ENCODE measurements at places on chromosomes 2 and 18. TPM values are rescaled to one million over a fixed set of nuclear protein-coding genes. Genes with fewer than 3 reads are reported as not detected.

Gene BUB1
- total RNA-seq, result 77.1 TPM

Gene MARCHF7
- 68.7 TPM for total RNA-seq

Gene DCDC2C
- total RNA-seq, result not detected

Gene KHK
- 7.8 TPM for total RNA-seq

Gene LRP2
- 0.15 TPM for total RNA-seq

DNA sequence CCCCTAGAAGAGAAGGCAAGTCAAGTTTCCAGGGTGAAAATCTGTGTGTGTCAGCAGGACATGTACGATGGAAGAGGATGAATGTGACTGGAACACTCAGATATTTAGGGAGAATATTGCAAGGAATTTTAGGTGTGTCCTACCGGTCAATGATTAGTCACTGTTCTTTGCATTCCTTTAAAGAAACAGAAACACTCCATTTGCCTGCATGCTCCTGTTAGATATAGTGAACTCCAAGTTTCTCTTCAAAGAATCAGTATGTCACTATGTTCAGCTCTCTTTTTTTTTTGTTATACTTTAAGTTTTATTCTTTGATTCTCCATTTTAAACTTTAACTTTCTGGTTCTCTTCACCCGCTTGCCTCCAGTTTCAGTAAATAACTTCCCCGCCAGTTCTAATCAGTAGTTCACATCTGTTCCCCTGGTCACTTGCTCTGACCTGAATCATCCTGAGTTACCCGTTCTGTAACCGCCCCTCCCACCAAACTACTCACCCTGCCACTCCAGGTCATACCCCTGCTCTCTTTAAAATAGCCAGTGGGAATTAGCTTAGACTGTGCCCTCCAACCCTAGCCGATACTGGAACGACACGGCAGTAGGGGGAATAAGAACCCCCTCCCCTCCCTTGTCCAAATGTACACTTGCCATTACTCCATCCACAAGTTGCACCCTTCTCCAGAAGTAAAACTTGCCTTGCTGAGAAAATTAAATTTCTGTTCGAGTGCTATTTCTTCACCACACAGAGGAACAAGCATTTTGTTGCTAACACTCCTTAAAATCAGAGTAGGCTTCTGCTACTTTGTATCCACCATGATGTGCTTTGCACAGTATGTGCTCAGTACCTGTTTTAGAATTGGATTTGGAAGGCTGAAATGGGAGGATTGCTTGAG lies 268.4 kb downstream of the METTL4 start:
- DNase-seq, result no peak

DNA sequence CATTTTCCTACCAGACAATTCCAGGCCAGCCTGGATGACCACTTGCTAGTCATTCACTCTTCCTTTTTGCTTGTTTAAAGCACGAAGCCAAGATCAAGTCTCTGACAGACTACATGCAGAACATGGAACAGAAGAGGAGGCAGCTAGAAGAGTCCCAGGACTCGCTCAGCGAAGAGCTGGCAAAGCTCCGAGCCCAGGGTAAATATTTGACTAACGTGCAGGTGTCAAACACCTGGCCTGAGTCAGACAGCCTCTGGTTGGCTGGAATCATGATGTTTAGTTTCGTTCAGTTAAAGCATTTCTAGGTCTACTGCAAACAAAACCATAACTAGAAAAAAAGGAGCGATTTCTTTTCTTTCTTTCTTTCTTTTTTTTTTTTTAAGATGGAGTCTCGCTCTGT lies 44.2 kb upstream of the LYPD6B start:
- DNase-seq, result no peak

DNA sequence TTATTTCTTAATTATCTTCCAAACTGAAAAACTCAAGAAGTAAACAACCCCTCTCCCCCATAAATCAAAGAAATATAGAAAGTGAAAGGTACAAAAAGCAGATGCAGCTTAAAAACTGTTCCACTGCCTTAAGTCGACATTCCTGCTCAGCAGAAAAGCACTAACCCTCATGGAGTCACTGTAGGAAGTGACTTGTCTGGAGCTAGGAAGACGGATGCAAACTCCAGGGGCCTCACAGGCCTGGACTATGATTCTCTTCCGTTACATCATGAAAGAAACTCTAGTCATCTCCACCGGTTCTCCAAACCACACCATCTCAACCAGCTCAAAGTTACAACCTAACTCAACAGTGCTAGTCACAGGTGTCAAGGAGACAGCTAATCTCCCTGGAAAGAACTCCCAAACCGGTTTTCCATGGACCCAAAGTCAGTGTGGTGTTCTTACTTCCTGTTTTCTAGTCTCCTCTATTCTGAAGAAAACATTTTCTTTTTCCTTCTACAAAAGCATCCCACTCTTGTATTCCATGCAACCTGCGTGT lies 128.4 kb downstream of the PIEZO2 start:
- DNase-seq, result no peak

- no peak for DNase-seq
These were observed 569 bp downstream of the TMX3 start for GRCh38 chr18:68714366-68714711.

DNA sequence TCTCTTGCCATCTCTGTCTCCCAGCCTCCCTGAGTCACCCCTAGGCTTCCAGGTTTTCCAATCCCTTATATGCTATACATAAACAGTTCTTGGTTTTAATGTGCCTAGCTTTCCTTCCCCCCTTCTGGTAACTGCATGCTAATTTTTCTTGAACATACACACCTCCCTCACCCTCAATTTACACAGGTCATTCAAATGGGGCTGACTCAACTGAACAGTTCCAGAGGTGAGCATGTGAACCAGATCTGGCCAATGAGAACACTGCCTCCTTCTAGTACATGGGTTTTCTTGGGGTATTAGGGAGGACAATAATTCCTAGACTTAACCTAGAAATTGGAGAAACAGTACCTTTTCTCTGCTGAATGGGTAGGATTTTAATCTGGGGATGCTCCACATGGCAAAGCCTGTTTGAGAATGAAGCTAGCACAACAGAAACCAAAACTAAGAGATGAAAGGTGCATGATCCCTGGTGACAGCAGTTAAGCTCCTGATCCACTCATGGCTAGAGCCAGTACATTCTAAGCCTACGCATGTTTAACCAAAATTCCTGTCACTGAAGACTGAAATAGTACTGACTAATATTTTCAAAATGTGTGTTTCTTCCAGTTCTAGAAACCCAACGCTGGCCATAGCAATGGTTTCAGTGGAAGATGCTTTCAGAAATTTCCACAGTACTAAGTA lies 11.8 kb downstream of the SLC25A12 start:
- DNase-seq, result no peak

DNA sequence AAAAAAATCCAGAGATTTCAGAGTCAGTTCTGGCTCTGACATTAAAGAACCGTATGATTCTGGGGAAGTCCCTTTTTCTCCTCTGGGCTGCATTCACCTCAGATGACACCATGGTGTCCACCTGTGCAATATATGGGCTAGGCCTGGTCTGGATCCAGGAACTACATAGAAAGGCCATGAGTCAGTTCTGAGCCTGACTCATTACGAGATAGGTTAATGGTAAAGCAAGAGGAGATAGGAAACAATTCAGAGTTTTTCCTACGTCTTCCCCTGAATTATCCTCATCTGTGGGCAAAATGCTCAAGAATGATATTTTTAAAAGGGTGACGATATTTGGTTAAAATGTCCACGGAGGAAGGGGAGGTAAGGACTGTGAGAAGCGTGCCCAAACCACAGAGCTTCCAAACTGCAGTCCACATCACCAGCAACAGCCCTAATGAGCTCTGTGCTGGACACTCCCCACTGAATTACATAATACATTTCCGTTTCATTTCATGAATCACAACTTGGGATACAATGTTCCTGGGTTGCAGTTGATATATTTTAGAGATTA lies 180.1 kb upstream of the OSR1 start:
- DNase-seq, result no peak

DNA sequence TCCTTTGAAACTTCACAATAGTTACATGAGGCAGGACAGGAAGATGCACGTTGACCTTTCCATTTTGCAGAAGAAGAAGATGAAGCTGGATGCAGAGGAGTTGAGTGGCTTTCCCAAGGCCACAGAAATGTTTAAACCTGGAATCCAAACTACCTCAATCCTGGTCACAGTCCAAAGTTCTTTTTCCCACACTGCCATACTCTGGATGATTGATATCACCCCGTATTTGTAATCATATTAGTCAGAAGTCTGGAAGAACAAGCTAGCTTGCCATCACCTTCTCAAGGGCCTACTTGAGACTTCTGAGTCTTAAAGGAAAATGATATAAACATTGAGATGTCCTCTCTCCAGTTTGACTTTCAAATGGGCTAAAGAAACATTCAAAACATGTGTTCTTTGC lies 190.1 kb downstream of the LNPK start:
- no peak for DNase-seq

DNA sequence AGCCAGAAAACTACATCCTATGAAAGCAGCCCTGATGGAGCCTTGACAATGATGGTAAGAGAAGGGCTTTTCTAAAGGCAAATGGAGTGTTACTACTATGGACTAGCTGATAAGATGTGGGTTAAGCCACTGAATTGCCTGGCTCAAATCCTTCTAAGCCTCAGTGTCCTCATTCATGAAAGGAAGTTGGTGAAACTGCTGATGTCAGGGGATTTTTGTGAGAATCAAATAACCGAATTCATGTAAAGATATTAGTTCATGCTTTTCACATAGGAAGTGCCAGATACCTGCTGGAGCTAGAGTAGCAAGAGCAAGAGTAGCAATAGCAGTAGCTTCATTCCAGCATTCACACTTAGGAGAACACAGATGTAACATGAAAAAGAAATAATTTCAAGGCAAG lies 417.0 kb downstream of the METTL4 start:
- no peak for DNase-seq

DNA sequence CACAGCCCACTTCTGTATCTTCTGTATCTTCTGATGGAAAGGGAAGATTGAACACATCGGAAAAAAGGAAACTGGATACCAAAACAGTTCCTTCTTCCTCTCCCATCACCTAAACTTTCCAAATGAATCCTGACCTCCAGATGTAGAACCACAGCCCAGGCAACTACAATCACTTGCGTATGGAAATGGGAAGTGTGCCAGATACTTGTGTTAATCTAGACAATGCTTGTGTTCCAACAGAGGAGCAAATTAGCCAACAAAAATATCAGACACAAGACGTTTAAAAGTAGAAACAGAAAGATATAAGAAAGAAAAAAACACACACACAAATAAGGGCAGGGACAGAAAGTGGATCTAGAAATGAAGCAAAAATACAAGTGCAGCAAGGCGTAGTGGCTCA lies 31.4 kb upstream of the DUSP2 start:
- no peak for DNase-seq

GRCh38 chr18:11154368-11154989 lies 5.1 kb upstream of the PIEZO2 start:
- peak; percentile 30 for DNase-seq

DNA sequence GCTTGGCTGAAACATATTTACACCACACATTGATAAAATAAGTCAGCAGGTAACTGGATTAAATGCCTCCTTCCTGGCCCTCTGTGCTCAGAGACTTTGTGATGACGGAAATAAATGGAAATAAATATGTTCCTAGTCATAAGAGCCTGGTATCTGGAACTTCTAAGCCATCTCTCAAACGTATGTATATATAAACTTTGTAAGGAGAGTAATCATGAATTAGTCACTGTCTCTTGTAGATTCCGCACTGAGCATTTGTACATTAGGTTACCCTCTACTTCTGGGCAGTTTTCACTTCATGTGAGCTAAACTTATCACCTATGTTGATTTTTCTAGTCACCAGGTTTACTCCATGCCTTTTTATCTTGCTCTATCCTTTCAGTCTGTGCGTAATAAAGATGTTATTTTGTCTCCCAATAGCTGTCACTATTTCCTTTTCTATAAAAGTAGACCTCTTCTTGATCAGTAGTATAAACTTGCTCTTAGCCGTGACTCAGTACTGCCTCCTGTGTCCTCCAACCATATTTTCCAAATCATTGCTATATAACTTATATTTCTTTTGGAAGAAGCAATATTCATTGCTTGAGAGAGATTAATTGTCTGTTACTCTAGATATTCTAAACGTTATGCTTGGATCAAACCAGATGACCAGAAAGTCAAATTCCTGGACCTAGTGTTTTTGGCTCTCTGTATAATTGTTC lies 53.2 kb downstream of the FEZ2 start:
- no peak for DNase-seq

DNA sequence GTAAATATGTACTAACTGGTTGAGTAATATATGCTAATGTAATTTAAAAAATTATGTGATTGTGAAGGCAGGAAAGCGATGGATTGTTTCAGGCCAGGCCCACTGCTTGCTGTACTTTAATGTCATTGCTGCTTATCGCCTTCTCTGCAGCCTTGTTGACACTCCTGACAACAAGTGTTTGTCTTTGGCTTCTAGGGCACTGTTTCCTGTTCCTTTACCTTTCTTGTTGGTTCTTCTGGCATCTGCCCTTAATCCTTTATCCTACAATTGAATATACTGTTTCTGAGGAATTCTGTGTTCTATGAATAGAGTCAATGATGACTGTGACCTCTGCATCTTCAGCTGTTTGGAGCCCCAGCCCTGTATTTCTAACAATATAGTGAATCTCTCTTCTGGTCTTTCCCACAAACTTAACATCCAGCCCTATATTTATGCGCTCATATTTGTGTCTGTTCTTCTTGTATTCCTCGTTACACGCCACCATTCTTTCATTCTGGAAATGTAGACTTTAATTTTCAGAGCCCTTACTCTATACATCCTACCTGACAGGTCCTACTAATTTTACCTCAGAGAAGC lies 17.6 kb downstream of the ACSL3 start:
- DNase-seq, result no peak

Measured in GM12878 (cell line).